Naive thymus-derived CD8-positive, alpha-beta T cell (primary cell): ENCODE measurements at places on chromosomes 1 and 21.
A peak's percentile ranks its signal among the peaks of the same experiment; 100 is the strongest.

GRCh38 chr1:15957221-15958095 is 18.4 kb downstream of the ZBTB17 start:
- no peak for DNase-seq

GRCh38 chr1:112245114-112245513 is 150.9 kb upstream of the CTTNBP2NL start:
- DNase-seq, result no peak

DNA sequence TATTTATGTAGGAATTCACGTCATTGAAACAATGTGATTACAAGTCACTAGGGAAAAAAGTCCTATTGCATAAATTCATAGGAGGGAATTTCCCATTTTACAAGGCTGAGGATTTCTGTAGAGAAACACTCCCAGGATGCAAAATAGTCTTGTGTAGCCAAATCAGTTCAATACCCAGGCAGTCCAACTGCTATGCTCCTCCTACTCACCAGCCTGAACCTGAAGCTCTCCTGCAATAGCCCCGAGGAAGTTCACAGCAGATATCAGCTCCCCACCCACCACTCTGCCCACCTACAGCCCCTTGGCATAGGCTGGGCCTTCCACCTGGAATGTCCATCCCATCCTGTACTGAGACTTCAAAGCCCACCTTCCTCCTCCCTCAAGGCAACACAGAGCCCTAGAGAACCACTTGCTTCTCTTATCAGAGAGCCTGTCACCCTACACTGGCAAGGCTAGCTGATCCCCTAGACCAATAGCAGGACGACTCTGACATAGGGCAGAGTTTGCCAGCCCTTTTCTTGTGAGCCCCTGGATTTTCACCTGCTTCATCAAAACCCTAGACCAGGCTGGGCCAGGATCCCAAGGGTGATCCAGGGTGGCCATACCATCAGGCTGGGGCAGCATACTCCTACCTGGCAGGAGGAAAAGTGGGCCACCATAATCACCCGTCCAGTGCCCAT is 1.5 kb downstream of the LSS start:
- no peak for DNase-seq

DNA sequence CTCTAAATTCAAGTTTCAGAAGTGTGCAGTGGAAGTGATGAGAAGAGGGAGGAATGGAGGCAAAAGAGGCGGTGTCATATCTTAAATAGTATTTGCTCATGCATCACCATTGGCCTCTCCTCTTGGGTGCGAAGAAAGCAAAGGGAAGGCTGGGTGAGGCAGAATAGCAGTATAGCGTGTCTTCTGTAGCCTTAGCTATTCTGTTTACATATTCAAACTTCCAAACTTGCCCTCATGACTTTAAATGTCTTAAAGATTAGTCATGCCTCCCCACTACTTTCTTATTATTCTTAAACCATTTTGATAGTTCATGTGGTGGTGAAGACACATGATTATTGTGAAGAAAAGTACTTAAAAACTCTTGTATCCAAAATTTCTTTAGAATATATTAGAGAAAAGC is 104.6 kb upstream of the TENT5C start:
- DNase-seq, result no peak

DNA sequence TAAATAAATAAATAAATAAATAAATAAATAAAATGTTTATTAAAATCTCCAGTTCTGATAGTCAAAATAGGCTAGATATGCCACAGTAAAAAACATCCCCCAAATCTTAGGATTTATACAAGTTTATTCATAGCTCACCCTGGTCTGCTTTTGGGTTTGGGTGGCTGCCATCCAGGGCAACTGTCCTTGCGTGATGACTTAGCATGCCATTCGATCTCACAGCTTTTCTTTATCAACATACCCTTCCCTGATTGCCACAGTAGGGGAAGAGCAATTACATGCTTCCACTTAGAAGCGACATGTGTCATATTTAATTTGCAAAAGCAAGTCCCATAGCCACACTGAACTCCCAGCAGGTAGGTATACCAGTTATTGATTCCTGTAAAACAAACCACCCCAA is 52.7 kb downstream of the TEX35 start:
- DNase-seq, result no peak

DNA sequence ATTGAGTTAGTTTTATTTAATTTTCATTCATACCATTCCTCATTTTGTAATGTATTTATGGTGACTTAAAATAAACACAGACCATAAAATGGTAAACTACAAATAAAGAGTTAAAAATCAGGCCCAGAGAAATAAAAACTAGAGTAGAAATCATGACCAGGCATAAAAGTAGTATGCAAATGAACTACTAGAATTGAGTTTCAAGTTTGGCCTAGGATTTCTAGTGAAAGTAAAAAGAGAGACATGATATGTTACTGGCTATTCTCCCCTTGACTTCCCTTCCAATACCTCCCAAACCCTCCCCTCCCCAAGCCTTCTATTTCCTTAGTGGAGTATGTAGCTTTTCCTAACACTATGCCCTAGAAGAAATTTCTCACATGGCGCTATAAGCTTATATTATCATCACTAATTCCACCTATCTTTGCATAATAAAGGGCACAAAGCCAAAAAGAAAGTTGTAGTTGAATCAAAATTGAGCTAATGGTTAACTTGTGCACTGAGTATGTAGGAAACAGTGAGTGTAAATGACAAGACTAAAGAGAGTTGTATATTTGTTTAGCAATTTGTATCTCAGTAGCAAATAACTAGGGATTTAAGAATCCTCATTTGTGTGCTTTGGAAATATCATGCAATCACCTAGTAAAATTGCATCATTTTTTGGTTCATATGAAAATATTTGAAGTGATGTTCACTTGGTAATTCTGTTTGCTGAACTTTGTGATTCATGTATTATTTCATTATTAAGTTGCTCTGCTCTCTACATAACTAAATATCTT is 29.7 kb upstream of the CDC14A start:
- no peak for DNase-seq

DNA sequence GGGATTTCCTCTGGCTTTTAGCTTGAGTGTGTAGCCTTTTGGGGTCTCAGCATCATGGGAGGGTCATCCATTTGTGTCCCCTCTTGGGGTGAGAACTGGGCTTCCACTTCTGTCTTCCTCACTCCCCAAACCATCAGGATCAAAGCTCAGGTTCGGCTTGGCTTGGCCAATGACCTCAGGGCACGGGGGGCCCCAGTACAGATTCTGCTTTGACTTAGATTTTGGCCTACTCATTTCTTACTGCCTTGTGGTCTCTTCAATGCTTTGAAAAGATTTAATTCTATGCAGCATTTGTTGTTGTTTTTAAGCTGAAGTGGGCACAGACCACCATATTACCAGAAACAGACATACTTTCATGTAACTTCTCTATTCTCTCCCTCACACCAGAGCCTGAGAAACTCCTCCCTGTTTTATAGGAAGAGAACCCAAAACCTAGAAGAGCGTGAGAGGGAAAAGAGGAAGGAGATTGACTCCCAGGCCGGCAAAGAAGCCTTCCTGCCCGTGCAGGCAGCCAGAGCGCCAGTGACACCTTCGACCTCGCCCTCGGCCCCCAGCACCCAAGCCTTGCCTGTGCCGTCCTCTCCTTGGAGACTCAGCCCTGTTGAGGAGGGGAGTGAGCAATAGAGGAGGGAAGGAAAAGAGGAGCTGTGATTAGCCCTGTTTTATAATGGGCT is 1.9 kb upstream of the S100A3 start:
- DNase-seq, result no peak

GRCh38 chr1:40312238-40313205 is 4.6 kb downstream of the COL9A2 start:
- DNase-seq, result no peak

DNA sequence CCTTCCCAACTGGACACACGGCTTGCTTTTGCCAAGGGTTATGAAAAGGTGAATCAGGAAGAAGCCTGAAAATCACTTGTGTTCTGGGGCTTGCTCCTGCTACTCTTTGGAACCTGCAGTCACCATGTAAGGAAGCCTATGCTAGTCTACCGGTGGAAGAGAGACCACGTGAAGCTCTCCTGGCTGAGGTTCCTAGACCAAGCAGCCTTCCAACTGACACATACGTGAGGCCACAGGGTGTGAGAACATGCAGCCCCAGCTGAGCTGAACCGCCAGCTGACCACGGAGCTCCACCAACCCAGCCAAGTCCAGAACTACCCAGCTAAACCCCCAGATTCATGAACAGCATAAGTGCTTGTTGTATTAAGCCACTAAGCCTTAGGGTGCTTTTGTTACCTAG is 72.8 kb upstream of the KRTAP19-8 start:
- DNase-seq, result no peak

GRCh38 chr1:25690396-25690956 is 73.9 kb downstream of the MAN1C1 start:
- DNase-seq, result peak; percentile 22

GRCh38 chr1:113565621-113566020 is 175.3 kb downstream of the MAGI3 start:
- no peak for DNase-seq

- no peak for DNase-seq
Observed at GRCh38 chr21:46211786-46212720, 16.5 kb downstream of the LSS start.

GRCh38 chr1:211258756-211259637 is at the start of gene RCOR3:
Gene RCOR3, plus strand, starts transcription at chr1:211259366. Its CDS starts 195 bp downstream, at chr1:211259561.
- peak; percentile 91 for DNase-seq

- no peak for DNase-seq
Observed at GRCh38 chr1:43563876-43564539, 33.3 kb downstream of the PTPRF start.

GRCh38 chr1:203443296-203443695 is 32.3 kb upstream of the PRELP start:
- DNase-seq, result no peak

- no peak for DNase-seq
Observed at GRCh38 chr1:84776639-84777038, 86.4 kb upstream of the SSX2IP start.

DNA sequence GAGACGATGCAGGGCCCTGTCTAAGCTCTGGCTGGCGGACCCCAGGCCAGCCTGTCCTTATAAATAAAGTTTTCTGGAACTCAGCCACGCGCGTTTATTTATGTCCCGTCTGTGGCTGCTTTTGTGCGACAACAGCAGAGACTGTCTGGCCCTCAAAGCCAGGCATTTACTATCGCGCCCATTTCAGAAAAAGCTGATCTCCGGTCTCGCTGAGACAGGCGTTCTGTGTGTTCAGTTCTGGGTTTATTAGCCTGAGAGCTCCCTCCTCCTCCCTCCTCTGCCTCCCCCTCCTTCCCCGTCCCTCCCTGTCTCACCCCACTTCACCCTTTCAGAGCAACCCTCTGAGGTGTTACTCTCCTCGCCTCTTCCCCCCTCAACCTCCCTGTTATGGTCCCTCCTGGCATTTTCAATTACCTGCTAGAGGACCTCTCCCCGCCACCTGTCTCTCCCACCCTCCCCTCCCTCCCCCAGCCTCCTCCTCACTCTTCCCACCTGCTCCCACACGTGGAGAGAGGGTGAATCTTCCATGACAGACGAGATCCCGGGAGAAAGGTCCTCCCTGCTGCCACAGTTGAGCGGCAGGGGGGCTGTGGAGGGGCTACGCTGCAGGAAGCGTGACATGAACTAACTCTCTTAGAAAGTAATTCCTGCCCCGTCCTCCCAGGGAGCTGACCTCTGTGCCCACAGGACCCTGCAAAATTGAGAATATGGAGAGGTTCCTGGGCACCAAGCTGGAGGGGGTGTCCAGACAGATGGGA is 59.9 kb downstream of the SPSB1 start:
- DNase-seq, result no peak

DNA sequence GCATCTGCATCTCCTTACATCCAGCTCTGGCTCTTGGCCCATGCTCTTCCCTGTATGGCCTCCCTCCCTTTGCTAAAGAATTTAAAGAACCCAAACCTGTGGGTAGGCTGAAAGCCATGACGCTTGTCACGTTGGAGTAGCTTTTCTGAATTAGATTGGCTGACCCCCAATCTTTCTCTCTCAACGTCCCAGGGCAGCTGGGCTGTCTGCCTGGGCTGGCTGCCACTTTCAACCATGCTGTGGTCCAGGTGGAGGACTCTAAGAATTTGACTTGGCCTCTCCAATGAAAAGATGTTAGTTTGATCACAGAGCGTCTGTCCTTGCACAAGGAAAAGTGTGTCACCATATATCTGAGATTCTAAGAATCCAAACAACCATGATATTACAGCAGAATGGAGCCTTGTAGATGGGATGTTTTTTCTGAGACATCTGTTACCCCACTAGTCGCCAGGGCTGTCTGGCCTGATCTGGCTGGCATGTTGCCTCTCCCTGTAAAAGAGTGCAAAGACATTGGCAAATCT is 6.5 kb upstream of the IGSF3 start:
- no peak for DNase-seq
